ENCODE measurements at places on chromosomes 4 and X. TPM values are rescaled to one million over a fixed set of nuclear protein-coding genes. Genes with fewer than 3 reads are reported as not detected.

DNA sequence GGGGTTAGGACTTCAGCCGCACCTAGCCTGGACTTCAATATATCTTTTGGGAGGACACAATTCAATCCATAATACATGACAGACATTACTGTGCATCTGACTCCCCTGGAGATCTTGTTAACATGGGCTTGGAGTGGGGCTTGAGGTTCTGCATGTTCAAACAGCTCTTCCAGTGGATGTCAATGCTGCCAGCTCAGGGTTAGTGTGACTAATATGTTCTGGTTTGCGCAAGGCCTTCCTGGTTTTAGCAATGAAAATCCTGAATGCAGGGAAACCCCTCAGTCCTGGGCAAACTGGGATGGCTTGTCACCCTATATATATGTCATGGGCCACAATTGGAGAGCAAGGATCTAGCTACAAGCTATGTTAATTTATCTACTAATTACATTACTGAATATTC lies 2.7 kb upstream of the TSPAN7 start:
- DNase-seq = no peak

DNA sequence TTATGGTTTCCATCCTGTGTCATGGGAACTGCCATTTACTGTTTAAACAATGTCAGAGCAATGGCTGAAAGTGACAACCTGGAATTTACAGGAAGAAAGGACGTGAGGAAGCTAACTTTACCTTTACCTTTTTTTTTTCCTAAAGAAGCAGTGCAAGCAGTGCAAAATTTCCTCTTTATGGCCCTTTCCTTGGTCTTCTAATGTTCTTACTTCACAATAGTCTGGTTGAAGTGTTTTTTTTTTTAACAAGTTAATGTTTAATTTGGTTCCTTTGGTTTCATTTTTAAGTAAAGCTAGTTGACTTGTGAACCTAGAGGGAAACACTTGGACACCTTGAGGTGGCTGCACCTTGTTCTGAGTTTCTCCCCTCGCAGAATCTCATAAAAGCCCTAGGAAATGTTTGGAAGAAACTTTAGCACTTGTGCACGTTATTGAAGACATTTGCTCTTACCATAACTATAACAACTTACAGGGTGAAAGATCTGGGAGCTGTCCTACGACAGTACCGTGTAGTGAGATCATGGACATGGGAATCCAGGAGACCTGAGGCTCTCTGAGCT lies 1.8 kb downstream of the SGMS2 start:
- DNase-seq = peak; percentile 81

DNA sequence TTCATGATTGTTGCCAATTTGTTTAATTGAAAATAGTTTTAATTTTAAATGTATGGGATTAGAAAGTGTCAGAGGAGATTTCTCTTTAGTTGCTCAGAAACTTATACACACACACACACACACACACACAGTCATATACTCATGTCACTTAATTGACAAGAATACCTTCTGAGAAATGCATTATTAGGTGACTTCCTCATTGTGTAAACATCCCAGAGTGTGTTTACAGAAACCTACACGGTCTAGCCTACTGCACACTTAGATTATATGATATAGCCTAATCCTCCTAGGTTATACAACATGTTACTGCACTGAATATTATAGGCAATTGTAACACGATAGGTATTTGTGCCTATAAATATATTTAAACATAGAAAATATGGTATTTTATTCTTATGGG lies 1327.4 kb downstream of the FSTL5 start:
- no peak for DNase-seq

GRCh38 chrX:140572724-140573123 lies 67.9 kb upstream of the SOX3 start:
- peak; percentile 6 for DNase-seq

DNA sequence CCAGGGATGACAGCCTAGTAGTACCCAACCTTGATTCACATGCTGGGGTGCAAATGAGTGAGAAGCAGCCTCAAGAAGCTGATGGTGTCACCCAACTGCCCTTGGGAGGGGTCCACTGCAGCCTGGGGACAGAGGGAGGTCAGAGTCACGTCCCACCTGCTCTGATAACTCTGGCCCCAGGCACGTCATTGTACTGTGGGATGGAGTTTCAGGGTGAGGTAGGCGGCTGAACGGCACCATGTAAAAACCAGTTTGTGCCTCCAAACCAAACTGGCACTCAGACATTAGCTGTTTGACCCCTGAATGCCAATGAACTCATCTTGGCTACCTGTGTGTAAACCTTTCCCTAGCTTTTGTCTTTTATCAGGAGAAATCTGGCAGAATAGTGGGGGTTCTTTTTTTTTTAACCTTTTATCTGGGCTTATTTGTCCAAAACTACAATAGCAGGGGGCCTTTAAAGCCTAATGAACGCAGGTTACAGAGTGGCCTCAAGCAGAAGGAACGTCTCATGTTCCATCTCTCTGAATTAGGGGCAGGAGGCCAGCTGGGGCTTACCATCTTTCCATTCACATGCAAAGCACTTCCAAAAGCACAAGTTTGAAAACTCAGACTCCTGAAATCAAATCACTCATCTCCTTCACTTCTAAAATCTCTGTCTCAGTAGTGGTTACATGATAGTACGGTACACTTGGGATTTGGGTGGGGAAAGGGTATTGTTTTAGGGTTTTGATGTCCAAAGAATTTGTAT lies 89.4 kb downstream of the IRF2 start:
- DNase-seq = peak; percentile 52

DNA sequence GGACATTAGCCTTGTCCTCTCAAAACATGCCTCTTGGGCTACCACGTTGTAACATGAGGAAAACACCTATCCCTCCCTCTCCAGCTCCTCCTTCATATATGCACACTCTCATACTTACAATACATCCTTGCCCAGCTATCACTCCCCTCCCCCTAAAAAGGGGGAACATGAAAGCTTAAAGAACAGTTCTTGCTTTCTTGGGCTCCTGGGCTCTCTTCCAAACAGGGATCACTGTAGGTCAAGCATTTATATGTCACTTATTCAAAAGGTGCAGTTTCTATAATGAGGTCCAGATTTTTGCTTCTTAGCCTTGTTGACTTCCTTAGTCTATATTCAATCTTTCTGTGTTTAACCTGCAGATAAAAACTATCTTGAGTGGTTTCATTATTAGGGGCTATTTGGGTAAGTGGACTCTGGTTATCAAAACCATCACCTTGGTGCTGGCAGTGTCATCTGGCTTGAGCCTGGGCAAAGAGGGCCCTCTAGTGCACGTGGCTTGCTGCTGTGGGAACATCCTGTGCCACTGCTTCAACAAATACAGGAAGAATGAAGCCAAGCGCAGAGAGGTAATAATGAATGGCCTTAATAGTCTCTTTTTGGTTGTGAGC lies 119.4 kb downstream of the AKAP4 start:
- DNase-seq = peak; percentile 52

- DNase-seq = no peak
Observed at GRCh38 chrX:129108936-129109335, 414.4 kb downstream of the SMARCA1 start.

GRCh38 chr4:79893456-79893855 lies 179.6 kb downstream of the ANTXR2 start:
- DNase-seq = no peak

GRCh38 chrX:25013632-25014365 lies 2.0 kb downstream of the ARX start:
- peak; percentile 15 for DNase-seq

DNA sequence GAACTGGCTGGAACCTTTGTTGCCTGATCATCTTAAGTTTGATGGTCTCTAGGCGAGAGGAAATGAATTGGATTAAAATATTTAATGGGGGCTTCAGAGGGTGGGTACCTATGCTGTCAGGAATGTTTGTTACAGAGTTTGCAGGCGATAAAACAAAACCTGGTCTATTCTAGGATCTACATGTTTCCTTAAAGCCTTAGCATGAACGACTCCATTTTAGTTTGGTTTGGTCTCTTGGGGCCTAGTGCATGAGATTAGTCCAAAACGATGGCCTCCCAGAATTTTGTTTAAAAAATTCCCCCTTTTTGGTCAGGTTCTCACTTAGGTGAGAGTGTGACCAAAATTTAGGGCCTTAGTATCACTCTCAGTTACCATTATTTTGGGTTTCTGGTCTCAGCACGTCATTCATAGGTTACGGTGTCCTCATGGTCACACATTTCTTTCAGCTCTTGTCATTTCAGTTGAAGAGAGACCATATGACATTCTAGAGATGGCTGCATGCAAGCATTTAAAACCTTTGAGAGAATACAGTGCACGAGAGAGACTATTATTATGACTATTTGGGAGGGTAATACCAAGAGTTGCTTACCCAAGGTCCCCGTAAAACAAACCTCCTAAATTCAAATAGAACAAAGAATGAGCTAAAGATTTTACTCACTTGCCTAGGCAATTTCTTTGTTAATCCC lies 13.8 kb downstream of the MOB1B start:
- no peak for DNase-seq

The ATP2B3 gene
- 0.36 TPM for polyA plus RNA-seq

The CABS1 gene
- not detected for polyA plus RNA-seq

The ALB gene
- 0.84 TPM for polyA plus RNA-seq

The SAT1 gene
- polyA plus RNA-seq = 1,273 TPM

The GAGE13 gene
- polyA plus RNA-seq = not detected

The C4orf50 gene
- polyA plus RNA-seq = not detected

Measured in small intestine (tissue), 16 donors.